ENCODE measurements at places on chromosomes 6 and 20.

DNA sequence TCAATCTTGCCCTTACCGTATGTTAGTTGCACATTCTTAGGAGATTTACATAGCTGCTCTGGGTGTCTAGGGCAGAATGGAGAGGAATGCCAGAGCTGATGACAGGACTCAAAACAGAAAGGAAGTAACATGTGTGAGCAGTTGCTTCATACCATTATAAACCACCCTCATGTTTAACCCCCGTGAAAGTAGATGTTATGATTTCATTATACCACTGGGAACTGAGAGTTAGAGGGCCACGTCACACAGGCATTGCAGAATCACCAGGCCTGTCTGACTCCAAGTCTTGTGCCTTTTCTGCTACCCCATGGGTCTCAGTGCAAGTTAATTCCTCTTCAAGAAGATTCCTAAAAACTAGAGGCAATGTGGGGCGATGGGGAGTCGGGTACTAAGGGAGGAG is 23.5 kb upstream of the SIM1 start:
- peaks cover 10% of the 10 kb centered on the region for H3K4me1 ChIP-seq
- no peak for DNase-seq
- H3K36me3 ChIP-seq, result no peaks in the 10 kb centered on the region
- no peak overlapping the region for H3K27ac ChIP-seq
- H3K27me3 ChIP-seq, result peaks cover 2% of the 10 kb centered on the region

DNA sequence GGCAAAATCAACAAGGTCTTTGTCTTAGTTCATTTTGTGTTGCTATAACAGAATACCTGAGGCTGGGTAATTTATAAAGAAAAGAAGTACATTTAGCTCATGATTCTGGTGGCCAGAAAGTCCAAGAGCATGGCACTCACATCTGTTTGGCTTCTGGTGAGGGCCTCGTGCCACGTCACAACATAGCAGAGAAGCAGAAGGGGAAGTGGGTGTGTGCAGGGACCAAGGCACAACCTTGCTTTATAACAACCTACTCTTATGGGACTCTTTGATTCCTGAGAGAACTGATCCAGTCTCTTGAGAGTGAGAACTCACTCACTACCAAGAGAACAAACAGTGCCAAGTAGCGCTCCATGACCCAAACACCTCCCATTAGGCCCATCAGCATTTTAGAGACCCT is 25.4 kb downstream of the GABRR2 start:
- H3K36me3 ChIP-seq, result no peaks in the 10 kb centered on the region
- H3K27ac ChIP-seq, result no peak overlapping the region
- H3K27me3 ChIP-seq, result peaks cover 16% of the 10 kb centered on the region

- H3K36me3 ChIP-seq, result no peaks in the 10 kb centered on the region
- H3K4me1 ChIP-seq, result peaks cover 8% of the 10 kb centered on the region
- no peak for DNase-seq
- H3K27ac ChIP-seq, result no peak overlapping the region
- H3K4me3 ChIP-seq, result no peak overlapping the region
- peaks cover 44% of the 10 kb centered on the region for H3K27me3 ChIP-seq
Observed at GRCh38 chr6:33719326-33719987, 8.0 kb upstream of the UQCC2 start.

- peaks cover 6% of the 10 kb centered on the region for H3K36me3 ChIP-seq
- H3K4me3 ChIP-seq, result no peak overlapping the region
- no peak overlapping the region for H3K27ac ChIP-seq
- H3K27me3 ChIP-seq, result no peaks in the 10 kb centered on the region
- no peak for DNase-seq
Observed at GRCh38 chr20:42949950-42950349, 239.8 kb downstream of the PTPRT start.

DNA sequence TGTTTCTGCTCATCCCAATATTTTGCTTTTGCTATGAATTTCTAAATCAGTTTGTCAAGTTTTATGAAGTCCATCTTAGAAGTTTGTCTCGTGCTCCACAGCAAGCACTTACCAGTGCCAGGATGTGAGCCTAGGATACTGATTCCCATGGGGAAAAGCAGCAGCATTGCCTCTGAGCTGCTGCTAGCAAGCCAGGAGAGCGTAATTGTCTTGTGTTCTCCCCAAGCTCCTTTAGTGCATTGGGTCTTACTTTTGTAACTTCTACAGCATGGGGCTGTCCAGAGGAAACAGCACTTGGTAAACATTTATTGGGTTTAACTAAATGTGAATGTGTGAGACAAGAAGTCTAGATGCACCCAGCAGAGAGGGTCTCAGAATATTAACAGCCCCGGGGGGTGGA is 76.1 kb downstream of the RNF182 start:
- peak overlapping the region; percentile 75 for H3K4me3 ChIP-seq
- H3K36me3 ChIP-seq, result peaks cover 9% of the 10 kb centered on the region
- no peak for DNase-seq
- no peaks in the 10 kb centered on the region for H3K27me3 ChIP-seq

- DNase-seq, result no peak
- H3K27me3 ChIP-seq, result no peaks in the 10 kb centered on the region
- H3K4me1 ChIP-seq, result peaks cover 33% of the 10 kb centered on the region
Observed at GRCh38 chr6:131169613-131170012, 34.3 kb downstream of the AKAP7 start.

DNA sequence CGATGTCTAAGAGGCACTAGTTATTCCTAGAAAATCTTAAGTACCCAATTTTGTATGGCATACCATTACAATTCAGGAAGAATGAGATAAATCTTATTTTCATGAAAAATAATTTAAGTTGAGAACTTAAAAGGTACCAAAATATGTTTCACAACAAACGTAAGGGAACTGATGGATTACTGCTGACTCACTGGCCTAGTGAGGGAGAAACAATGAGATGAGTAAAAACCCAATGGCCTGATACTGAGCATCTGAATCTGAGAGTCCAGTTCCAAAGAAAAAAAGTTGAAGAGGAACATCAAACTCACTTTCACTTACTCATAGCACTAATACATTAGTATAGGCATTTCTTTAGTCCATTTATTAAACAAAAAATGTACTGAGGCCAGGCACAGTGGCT is 56.0 kb downstream of the MDN1 start:
- no peak overlapping the region for H3K4me3 ChIP-seq
- peaks cover 15% of the 10 kb centered on the region for H3K36me3 ChIP-seq
- peak overlapping the region; percentile 9 for H3K27ac ChIP-seq
- no peak for DNase-seq
- H3K4me1 ChIP-seq, result peaks cover 7% of the 10 kb centered on the region

- DNase-seq, result peak; percentile 11
- peaks cover 8% of the 10 kb centered on the region for H3K36me3 ChIP-seq
- H3K27me3 ChIP-seq, result no peaks in the 10 kb centered on the region
- H3K4me1 ChIP-seq, result no peaks in the 10 kb centered on the region
- no peak overlapping the region for H3K4me3 ChIP-seq
Observed at GRCh38 chr6:145929037-145929633, 35.0 kb downstream of the SHPRH start.

- H3K36me3 ChIP-seq, result no peaks in the 10 kb centered on the region
- no peak for DNase-seq
- H3K27me3 ChIP-seq, result peaks cover 1% of the 10 kb centered on the region
- H3K4me3 ChIP-seq, result no peak overlapping the region
- no peaks in the 10 kb centered on the region for H3K4me1 ChIP-seq
Observed at GRCh38 chr6:93858213-93858612, 438.9 kb upstream of the EPHA7 start.

- no peaks in the 10 kb centered on the region for H3K36me3 ChIP-seq
- no peak for DNase-seq
- H3K27me3 ChIP-seq, result peaks cover 4% of the 10 kb centered on the region
- no peak overlapping the region for H3K4me3 ChIP-seq
- no peak overlapping the region for H3K27ac ChIP-seq
Observed at GRCh38 chr6:39923394-39923793, 10.9 kb downstream of the MOCS1 start.

DNA sequence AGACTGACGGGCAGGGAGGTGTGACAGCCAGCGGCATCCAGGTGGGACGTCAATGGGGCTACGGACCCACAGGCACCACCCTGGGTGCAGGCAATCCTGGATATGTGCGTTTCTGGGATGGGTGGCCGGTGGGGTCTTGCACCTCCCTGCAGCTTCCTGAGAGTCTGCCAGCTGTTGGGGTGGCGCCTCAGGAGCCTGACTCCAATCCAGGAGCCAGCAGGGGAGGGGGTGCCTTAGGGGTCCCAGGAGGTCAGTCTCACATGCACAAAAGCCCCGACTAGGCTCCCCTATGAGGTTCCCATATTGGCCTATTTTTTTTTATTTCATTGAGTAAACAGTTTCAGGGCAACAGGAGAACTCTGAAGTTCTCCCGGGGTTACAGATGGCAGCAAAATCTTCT is 73.3 kb downstream of the GINS1 start:
- H3K27me3 ChIP-seq, result peaks cover 2% of the 10 kb centered on the region
- H3K4me3 ChIP-seq, result no peak overlapping the region
- no peak overlapping the region for H3K27ac ChIP-seq
- no peaks in the 10 kb centered on the region for H3K4me1 ChIP-seq

GRCh38 chr6:17427062-17427461 is 33.7 kb downstream of the CAP2 start:
- H3K27ac ChIP-seq, result no peak overlapping the region
- H3K36me3 ChIP-seq, result peaks cover 44% of the 10 kb centered on the region
- DNase-seq, result no peak
- peaks cover 42% of the 10 kb centered on the region for H3K4me1 ChIP-seq

GRCh38 chr6:139708337-139709199 is 334.1 kb upstream of the CITED2 start:
- peaks cover 19% of the 10 kb centered on the region for H3K36me3 ChIP-seq
- H3K4me1 ChIP-seq, result peaks cover 69% of the 10 kb centered on the region
- peak overlapping the region; percentile 91 for H3K27ac ChIP-seq
- H3K4me3 ChIP-seq, result peak overlapping the region; percentile 48
- no peaks in the 10 kb centered on the region for H3K27me3 ChIP-seq
- DNase-seq, result peak; percentile 93

DNA sequence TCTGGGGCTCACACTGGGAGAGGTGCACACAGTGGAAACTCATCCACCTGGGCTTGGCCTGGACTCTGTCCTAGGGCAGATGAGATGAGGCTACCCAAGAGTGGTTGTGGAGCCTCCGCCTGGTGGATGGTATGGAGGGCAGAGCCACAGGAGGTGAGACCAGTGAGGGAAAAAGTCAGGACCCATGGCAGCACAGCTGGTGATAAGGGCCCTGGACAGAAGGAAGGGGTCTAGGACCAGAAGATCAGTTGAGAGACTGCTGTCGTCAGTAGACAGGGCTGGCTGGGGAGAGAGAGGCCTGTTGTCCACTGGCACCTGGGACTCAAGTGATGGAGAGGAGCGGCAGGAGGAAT is 29.8 kb downstream of the PLCG1 start:
- H3K4me1 ChIP-seq, result peaks cover 24% of the 10 kb centered on the region
- peaks cover 11% of the 10 kb centered on the region for H3K27me3 ChIP-seq

- H3K4me3 ChIP-seq, result no peak overlapping the region
- H3K27ac ChIP-seq, result no peak overlapping the region
- no peaks in the 10 kb centered on the region for H3K36me3 ChIP-seq
- DNase-seq, result no peak
Observed at GRCh38 chr6:126784161-126784790, 334.2 kb upstream of the RSPO3 start.

- DNase-seq, result no peak
- peaks cover 3% of the 10 kb centered on the region for H3K4me1 ChIP-seq
- H3K4me3 ChIP-seq, result no peak overlapping the region
- H3K36me3 ChIP-seq, result no peaks in the 10 kb centered on the region
Observed at GRCh38 chr6:121776054-121776453, 340.6 kb downstream of the GJA1 start.

DNA sequence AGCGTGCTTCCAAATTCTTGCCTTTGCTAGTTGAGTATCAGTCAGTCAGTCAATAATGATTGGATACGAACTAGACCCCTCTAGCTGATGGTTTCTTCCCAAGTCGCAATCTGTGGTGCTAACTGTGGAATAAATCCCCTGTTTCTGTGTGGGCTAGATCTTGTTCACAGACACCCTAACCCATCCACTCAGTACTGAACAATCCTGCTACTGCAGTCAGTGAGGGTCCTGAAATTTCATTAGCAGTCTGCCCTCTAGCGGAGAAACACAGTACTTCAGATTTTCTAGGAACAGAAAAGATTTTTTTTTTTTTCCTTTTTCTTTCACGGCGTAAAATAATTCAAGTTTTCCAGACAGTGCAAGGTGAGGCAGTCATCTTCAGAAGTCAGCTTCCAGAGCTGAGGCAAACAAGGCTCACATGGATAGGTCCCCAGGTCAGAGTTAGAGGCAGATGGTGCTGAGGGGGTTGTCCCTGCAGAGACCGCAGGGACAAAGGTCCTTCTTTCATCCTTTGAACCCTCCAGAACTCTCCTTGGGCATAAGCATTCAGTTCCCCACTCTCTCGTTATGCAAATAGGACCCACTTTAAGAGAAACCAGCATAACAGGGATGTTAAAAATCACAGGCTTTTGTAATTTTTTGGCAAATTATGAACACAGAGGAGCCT is 119.6 kb downstream of the SCML4 start:
- H3K27ac ChIP-seq, result no peak overlapping the region
- peaks cover 9% of the 10 kb centered on the region for H3K27me3 ChIP-seq
- peak; percentile 23 for DNase-seq
- peaks cover 19% of the 10 kb centered on the region for H3K4me1 ChIP-seq
- no peaks in the 10 kb centered on the region for H3K36me3 ChIP-seq
- peak overlapping the region; percentile 50 for H3K4me3 ChIP-seq

DNA sequence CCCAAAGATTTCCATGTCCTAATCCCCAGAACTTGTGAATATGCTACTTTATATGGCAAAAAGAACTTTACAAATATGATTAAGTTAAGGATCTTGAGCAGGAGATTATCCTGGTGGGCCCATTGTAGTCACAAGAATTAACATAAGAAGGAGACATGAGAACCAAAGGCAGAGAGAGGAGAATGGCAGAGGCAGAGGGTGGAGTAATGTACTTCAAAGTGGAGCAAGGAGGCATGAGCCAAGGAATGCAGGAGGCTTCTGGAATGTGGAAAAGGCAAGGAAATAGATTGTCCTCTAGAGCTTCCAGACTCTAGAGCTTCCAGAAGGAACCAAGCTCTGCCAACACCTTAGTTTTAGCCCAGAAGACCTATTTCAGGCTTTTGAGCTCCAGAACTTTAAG is 147.4 kb downstream of the MOXD1 start:
- peaks cover 6% of the 10 kb centered on the region for H3K36me3 ChIP-seq
- DNase-seq, result no peak
- H3K27ac ChIP-seq, result no peak overlapping the region
- H3K4me3 ChIP-seq, result no peak overlapping the region
- peaks cover 16% of the 10 kb centered on the region for H3K4me1 ChIP-seq
- H3K27me3 ChIP-seq, result peaks cover 2% of the 10 kb centered on the region

- no peak overlapping the region for H3K4me3 ChIP-seq
- no peak for DNase-seq
- no peak overlapping the region for H3K27ac ChIP-seq
- H3K4me1 ChIP-seq, result no peaks in the 10 kb centered on the region
- no peaks in the 10 kb centered on the region for H3K27me3 ChIP-seq
Observed at GRCh38 chr6:93327857-93328256, 91.5 kb downstream of the EPHA7 start.

- peak within 1 kb of the TSS; percentile 65 for H3K27ac ChIP-seq
- no peak for DNase-seq
- H3K27me3 ChIP-seq, result no peaks in the 10 kb centered on the region
- peaks cover 31% of the 10 kb centered on the region for H3K4me1 ChIP-seq
Observed at GRCh38 chr20:63969838-63970713, at the start of gene ZNF512B. TSS of gene ZNF512B (minus strand) at chr20:63969930. CDS start at chr20:63967950, 1,980 bp downstream.

Measured in HFFc6 (cell line).